ENCODE measurements at places on chromosomes 11 and 22.

DNA sequence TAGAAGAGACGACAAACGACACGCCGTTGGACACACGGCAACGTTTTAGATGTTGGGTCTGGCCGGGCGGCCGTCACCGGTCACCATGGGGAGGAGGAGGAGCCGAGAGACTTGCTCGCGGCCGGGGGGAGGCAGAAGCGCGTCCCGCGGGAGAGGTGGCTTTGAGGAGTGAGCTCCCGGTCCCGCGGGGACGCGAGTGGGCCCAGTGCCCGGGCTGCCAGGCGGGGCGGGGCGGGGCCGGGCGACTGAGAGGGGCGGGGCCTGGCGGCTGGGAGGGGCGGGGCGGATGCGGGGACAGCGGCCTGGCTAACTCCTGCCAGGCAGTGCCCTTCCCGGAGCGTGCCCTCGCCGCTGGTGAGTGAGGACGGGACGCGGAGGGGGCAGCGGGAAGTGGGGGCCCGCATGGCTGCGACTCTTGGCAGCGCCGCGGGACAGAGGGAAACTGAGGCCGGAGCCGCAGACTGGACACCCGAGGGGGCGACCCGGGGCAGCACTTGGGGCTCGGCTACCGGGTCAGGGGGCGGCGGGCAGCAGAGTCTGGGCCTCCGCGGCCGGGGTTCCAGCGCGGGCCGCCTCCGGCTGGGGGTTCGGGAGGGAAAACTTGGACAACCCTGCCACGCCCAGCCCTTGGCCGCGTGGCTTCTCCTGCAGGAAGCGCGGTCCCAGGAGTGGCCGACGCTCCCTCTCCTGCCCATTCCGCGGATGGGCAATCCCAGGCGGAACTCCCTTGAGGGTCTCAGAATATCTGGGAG lies at the start of gene TSPO:
Gene TSPO (plus strand): TSS at position 309 of the 752 bp plus-strand sequence. CDS start 7,680 bp downstream, outside the sequence.
- DNase-seq, result no peak

DNA sequence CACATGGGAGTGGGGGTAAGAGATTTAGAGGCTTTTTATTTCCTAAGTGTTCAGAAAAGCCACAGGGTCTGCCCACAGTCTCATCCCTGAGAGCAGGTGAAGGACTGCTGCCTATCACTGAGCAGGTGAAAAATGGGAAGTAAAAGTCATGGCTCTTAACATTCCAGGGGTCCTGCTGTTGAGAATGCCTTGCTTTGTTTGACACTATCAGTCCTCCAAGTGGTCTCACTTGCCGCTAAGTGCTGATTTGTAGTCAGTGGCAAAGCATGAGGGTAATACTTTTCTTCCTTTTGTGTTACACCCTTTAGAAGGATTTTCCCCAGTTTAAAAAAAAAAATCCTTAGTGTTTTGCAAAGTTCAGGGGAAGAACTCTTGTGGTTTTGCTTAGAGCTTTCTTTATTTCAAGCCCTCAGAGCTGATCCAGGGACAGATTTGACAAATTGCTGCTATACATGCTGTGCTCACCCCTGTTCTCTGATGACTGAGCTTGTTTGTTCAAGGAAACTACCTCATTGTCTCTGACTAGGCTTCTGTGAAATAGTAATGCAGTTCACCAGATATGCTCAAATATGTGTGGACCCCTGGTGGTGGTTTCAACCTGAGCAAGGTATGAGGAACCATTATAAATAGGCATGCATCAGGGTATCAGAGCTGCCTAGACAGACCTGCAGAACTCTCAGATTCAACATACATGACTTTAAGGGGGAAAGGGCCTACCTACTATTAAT lies 141.0 kb downstream of the ARHGAP42 start:
- peak; percentile 77 for DNase-seq

- no peak for DNase-seq
Observed at GRCh38 chr11:119319700-119320239, 2.8 kb upstream of the MCAM start.

DNA sequence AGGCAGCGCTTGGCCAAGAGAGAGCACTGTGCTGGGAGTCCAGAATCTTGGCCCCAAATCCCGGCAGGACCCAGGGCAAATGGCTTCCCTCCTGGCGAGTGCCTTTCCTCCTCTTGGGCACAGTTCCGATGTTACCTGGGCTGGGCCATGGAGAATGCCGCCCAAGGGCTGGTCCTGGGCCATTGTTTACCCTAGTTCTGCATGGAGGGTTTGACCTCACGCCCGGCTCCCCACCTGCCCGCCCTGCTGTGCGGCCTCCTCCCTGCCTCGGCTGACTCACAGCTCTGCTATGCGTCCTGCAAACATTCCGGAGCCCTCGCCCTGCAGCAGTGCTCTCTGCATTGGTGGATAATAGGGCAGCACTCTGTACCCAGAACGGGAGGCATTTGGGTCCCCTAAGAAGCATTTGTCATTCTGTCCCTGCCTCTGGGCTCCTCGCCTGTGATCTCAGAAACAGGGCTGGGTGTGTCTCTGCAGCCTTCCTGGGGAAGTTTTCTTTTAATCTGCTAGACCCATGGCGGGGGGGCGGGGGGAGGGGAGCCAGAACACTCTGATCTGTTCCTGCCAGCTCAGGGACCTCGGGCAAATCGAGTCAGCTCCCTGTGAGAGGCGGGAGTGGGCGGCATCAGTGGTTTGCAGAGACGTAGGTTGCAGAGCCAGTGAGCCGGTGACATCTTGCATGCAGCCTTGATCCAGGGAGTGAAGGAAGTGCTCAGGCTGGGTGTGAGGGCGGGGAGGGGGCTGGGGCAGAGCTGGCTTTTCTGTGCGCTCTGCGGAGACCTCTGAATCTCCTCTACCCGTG lies 32.9 kb upstream of the SMIM38 start:
- DNase-seq, result peak; percentile 76

DNA sequence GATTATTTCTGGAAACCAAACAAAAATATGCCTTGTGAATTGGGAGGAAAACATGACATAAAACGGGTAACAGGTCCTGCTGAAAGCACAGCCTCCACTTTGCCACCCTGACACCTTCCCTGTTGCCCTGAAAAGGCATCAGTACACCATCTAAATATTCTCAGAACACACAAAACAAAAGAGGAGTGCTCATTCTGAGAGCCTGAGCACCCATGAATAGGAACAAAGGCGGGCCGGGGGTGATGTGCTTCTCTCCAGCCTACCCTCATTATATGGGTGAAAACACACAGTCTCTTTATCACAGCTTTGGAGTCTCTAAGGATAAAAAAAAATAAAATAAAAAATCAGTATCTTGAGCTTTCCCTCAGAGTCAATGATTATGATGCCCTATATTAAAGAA lies 19.7 kb downstream of the SCUBE2 start:
- no peak for DNase-seq

DNA sequence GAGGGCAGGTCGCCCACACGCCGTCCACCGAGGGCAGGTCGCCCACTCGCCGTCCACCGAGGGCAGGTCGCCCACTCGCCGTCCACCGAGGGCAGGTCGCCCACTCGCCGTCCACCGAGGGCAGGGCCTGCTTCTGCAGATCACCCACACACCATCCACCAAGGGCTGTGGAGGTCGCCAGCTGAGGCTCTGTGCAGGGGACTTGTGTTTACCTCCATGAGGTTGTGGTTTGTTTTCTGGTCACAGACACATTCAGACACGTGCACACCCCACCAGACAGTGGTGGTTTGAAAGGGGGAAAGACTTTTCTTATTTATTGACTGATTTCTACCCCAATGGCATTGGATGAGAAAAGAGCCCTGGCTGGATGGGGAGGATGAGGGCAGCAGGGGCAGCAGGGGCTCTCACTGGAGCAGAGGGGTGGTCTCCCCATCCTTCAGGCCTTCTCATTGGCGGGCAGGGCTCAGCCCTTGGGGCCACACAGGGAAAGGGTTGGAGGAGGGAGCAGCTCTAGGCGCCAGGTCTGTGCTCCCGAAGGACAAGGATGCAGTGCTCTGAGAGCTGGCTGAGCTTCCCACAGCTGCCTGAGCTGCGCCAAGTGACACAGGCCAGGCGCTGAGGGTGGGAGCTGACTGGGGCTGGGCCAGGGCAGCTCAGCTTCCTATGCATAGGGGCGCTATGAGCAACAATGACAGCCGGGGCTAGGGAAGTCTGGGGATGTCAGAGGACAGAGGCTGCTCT lies 252.6 kb upstream of the B3GAT1 start:
- DNase-seq, result no peak

- DNase-seq, result no peak
Observed at GRCh38 chr22:37996515-37997246, 12.3 kb upstream of the SOX10 start.

DNA sequence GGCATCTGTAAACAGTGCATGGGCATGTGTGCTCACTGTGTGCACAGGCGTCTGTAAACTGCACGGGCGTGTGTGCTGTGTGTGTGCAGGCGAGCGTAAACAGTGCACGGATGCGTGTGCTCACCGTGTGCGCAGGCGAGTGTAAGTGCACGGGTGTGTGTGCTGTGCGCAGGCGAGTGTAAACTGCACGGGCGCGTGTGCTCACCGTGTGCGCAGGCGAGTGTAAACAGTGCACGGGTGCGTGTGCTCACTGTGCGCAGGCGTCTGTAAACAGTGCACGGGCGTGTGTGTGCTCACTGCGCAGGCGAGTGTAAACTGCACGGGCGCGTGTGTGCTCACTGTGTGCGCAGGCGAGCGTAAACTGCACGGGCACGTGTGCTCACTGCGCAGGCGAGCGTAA lies 22.4 kb downstream of the RNH1 start:
- DNase-seq, result no peak

DNA sequence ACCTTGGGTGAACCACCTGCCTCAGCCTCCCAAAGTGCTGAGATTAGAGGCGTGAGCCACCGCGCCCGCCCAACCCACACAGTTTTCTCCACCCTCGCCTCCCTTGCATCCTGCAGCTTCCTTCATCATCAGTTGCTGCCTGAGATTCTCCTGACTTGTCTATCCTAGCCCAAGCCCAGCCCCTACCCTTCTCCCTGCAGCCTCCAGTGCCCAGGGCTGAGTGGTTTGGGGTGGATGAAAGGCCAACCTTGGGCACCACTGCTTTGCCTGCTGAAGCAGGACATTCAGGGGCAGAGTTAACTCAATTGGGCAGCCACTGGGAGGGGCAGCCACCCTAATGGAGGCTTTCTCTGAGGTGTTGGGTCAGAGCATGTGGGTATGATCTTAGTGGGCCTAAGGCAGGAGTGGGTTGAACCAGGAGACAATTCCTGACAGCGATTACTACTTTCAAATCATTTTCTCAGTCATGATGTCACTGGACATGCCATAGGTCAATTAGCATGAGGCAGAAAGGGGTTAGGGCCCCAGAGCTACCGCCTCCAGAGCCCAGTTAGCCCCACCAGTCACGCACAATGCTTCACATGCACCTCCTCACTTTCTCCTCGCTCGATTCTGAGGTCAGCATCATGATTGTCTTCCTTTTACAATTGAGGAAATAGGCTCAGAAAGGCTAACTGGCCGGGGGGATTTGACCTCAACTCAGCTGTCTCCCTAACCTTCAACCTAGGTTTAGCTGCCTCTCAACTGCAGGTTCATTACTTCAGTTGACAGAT lies 1.0 kb upstream of the FKBP2 start:
- no peak for DNase-seq

DNA sequence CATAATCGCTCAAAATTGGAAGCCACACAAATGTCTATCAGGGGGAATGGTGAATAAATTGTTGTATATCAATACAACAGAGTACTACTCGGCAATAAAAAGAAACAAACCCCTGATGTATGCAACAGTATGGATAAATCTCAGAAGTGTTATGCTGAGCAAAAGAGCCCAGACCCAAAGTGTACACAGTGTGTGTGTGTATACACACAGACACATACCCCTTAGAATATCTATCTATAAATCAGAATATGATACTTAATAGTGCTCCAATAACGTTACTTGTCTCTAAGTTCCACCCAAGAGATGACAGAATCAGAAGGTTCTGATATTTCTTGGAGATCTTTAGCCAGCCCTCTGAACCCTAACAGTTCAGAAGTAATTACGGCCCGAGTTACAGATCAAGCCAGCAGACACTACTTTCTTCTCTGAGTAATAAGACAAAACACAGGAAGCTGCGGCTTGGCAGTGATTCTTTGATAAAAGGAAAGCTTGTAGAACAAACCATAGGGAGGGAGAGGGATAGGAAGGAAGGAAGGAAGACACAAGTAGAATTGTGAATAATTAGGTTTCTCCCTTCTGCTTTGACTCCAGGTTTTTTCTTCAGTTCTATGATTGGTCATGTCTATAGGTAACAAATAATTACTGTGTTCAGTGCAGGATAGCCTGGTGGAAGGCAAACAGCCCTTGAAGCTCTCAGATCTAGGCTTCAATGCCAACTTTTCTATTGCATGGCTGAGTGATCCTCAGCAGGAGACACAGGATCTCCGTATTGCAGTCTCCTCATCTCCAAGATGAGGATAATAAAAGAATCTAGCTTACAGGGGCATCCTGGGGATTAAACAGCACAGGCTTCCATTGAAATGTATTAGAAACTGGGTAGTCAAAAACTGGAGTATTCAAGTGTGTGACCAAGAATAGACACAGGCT lies 75.6 kb upstream of the TEAD1 start:
- peak; percentile 75 for DNase-seq

- no peak for DNase-seq
Observed at GRCh38 chr11:101215069-101215468, 85.5 kb upstream of the PGR start.

- peak; percentile 96 for DNase-seq
Observed at GRCh38 chr11:134068829-134069425, at the start of gene JAM3. TSS of gene JAM3 (plus strand) at chr11:134069072. CDS start at chr11:134069084, 12 bp downstream.

GRCh38 chr11:77725433-77725832 lies 87.8 kb upstream of the CLNS1A start:
- no peak for DNase-seq

DNA sequence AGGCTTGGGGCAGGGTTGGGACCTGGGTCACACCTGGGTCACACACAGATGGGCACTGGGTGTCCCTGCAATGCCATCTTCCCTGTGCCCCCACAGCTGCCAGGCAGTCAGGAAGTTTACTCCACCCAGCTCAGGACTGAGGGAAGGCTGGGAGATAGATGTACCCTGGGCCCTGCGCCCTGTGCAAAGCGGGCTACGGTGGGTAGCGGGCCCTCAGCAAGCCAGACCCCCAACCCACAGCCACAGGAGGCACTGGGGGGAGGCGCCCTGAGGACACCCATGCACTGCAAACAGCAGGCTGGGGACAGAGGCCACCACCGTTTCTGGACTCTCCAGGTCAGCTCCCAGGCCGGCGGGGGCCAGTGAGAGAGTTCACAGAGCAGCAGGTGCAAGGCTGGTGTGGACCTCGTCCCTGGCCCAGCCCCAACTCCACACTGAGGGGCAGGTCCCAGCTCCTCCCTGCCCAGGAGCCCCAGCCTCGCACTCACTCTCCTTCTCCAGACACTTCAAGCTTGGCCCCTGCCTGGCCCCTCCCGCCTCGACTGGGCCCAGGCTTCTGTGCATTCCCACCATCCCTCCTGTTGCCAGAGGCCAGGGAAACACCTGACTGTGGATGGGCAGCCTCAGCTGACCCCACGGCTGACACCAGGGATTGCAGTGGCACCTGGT lies 4.9 kb downstream of the DUSP8 start:
- no peak for DNase-seq

GRCh38 chr11:56782167-56782847 lies 33.8 kb upstream of the OR9G4 start:
- no peak for DNase-seq

Measured in choroid plexus epithelial cell (primary cell).